Spinal cord (tissue), 10 donors: ENCODE measurements at places on chromosomes 3 and 15. TPM values are rescaled to one million over a fixed set of nuclear protein-coding genes. Genes with fewer than 3 reads are reported as not detected.
A peak's percentile ranks its signal among the peaks of the same experiment; 100 is the strongest.

DNA sequence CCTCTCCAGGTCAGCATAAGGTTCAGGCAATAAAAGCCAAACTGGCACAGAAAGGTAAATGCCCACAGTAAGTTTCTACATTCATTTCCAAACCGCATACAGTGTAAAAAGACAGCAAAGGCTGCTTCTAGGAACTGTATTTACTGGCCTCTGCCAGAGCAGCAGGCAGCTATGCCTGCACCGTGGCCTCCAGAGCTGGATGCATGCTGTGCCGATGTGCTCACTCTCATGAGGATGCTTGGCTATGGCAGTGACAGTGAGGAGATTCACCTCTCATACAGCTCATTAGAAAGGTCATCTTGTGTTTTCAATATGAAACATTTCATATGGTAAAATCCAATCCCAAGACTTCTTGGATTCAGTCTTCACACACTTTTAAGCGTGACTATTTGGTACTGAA, 50.3 kb downstream of the UBP1 start:
- no peak for DNase-seq

DNA sequence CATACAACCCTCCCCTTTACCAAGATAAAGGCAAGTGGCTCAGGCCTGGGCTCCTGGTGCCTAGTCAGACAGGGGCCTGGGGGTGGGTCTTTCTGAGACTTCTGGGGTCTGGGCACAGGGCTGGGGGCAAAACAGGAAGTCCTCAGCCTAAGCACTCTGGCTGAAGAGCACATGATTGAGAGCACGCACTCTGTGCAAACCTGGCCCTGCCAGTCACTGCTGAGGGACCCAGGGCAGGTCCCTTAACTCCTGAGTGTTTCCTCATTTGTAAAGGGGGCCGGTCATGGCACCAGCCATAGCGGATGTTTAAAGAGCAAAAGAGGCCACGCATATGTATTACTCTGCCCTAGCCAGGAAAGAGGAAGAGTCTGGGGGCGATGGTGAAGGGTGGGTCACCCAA, 16.0 kb downstream of the TKT start:
- DNase-seq, result no peak

- no peak for DNase-seq
These were observed 82.8 kb upstream of the TNFSF10 start for GRCh38 chr3:172606021-172606420.

- DNase-seq, result no peak
These were observed 13.4 kb upstream of the SATB1 start for GRCh38 chr3:18438586-18438985.

DNA sequence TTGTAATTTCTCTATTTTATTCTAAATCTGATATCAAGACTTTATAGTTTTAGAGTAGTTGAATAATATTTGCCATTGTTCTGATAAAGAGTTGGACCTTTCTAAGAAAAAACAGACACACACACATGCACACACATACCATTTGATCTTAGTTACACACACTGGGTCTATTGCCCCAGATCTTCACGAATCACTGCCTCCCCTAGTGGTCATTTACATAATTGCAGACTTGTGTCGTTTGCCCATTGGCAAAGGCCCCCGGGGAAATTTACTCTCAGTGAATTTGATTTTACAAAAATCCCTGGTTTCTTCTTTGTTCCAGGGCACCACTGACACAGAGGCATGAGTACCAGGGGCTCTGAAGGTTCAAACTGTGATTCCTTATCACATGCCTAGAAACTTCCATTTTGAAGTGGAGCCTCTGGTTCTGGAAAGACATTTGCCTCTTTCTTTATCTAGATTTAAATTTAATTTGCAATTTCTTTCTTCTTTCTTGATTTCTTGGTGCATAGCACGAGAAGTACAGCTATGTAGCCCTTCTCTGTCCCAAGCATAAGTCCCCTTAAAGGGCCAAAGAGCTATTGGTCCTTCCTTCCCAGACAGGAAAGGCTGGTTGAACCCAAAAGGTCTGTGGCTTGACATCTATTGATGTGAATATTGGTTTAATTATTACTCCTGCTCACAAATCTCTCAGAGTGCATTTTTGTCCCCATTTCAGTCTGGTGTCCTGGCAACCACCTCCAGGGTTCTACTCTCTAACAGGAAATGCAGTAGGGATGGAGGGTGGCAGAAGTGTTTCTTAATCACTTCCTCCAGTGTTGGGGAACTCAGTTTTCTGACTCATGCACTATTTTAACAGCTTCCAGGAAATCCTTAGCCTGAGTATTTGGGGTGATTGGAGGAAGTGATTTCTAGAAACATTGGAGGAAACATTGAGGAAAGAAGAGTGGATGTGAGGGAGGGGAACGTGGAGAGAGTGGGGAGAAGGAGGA, 32.4 kb upstream of the SLC6A11 start:
- no peak for DNase-seq

GRCh38 chr15:99704444-99704838, 28.8 kb downstream of the LYSMD4 start:
- peak; percentile 96 for DNase-seq

GRCh38 chr3:45626096-45626887, 31.7 kb downstream of the LIMD1 start:
- DNase-seq, result no peak

GRCh38 chr15:42503825-42504224, 8.4 kb downstream of the SNAP23 start:
- DNase-seq, result no peak

DNA sequence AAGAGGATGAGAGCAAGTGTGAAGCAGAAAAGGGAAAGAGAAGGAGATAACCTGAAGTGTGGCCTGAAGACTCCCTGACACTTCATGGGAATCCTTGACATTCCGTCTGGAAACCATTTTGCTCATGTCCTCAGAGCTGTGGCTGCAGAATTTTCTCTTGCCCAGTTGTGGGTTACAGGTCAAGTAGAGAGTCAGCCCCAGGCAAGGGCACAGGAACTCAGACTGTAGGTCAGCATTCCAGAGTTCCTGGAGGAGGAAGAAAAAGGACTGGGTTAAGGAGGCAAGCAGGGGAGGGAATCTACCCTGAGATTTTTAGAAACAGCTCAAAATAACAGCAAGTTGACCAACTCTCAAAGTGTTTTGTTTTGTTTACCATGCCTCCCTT, 4.1 kb upstream of the THSD4 start:
- no peak for DNase-seq

GRCh38 chr3:123610331-123610730, 25.5 kb upstream of the HACD2 start:
- DNase-seq, result peak; percentile 52

GRCh38 chr15:47273864-47274263, 443.4 kb upstream of the SEMA6D start:
- peak; percentile 33 for DNase-seq

DNA sequence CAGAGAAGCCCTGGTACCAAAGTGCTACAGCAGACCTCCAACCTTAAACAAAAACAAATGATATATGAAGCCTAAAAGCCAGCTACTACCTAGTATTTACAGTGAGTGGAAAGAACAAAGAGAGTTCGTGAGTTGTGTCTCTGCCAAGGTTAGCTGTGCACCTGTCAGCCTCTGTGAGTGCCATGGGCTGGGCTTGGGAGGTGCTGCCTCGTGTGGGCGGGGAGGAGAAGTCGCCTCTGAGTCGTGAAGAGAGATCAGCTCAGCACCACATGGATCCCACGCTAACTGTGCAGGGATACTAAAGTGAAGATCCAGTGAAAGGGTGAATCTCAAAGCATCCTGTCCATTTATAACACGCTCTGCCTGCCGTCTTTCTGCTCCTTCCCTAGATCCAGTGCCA, 101.9 kb downstream of the CHDH start:
- DNase-seq, result no peak

- DNase-seq, result no peak
These were observed 347.0 kb downstream of the NEK10 start for GRCh38 chr3:27022096-27022761.

DNA sequence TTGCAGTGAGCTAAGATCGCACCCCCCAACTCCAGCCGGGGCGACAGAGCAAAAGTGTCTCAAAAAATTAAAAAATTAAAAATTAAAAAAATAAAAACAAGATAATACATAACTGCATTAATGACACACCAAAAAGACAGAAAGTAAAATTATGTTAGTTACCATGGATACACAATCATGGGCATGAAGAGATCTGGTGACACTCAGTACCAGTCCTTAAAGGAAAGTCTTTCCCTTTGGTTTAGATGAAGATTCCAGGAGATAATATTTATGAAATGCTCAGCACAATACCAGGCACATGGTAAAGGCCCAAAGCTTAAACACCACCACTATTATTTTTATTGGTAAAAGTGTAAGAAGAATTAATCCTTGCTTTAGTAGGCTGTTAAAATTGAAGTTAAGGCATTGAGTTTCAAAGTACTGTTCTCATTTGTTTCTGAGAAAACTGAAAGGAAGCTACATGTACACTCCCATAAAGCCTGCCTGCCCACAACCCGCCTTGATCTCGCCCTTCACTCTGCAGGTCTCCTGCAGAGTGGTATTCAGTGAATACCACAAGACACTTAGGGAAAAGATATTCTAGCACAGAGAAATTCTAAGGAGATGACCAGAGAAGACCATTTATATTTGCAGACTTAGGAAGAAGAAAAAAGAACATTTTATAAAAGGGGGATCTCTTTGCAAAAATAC, 52.3 kb downstream of the SUCLG2 start:
- DNase-seq, result no peak

- DNase-seq, result no peak
These were observed 24.7 kb downstream of the SLTM start for GRCh38 chr15:58908550-58909309.

DNA sequence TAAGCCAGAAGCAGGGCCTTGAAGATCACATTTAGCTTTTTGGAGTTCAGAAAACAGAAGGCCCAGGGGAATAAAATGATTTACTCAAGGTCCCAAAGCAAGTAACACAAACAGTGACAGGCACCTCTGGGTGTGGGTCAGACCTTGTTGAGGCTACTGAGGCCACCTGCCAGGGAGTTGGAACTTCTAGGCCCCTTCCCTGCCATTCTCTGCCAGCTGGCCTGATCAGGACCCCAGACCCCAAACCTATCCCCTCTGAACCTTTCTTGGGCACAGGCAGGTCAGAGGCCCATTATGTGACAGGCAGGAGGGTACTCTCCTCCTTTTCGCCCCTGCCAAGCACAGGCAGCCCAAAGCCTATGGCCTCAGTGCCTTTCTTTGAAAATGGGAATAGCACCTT, 49.4 kb upstream of the ATP2B2 start:
- DNase-seq, result no peak

GRCh38 chr3:178536211-178537079, at the start of gene KCNMB2:
TSS of gene KCNMB2 (plus strand) at chr3:178536436.
- DNase-seq, result peak; percentile 61

DNA sequence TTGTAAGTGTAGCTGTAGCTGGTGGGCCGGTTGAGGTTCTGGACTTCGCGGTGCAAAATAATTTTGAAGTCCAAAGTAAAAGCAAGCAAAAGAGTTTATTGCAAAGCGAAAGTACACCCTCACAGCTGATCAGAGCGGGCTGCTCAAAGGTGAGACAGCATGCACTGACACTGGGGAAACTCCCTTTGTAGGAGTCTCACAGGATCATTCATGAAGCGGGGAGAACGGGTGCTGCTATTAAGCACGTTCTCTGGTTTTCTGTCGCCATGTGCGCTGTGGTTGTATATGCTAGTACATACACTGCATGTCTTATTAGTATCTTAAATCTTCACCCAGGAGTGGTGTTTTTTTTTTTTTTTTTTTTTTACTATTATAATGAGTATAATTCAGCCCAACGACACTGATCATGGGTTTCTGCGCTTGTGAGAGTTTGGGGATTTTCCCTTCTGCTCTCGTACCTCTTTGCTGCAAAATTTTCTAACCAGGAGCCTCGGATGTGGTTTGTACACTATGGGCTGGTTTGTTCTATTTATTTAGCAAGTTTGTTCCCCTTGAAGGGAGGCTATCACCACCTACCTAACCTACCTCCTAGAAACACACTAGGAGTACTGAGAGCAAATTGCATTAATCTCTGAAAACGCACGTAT, 1.4 kb upstream of the AP4E1 start:
- no peak for DNase-seq

Gene INKA1
- total RNA-seq, result 5.6 TPM

Gene ZNF80
- total RNA-seq, result 0.06 TPM

Gene CGNL1
- 14.5 TPM for total RNA-seq

Gene PLSCR2
- 0.22 TPM for total RNA-seq

Gene GRM2
- total RNA-seq, result 1.5 TPM

Gene BHLHE40
- total RNA-seq, result 41.7 TPM

Gene ZCWPW2
- total RNA-seq, result 1.6 TPM

Gene HTR3E
- total RNA-seq, result not detected

Gene SIDT1
- total RNA-seq, result 45.2 TPM
